NCI-H2081 (cell line): ENCODE measurements at places on chromosomes 3 and 15.

DNA sequence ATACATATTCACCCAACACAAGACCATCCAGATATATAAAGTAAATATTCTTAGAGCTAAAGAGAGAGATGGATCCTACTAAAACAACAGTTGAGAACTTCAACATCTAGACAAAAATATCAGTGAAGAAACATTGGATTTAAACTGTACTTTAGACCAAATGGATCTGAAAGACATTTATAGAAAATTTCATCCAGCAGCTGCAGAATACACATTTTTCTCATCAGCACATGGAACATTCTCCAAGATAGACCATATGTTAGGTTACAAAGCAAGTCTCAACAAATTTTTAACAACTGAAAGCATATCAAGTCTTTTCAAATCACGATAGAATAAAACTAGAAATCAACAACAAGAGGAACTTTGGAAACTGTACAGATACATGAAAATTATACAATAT lies 369.0 kb upstream of the CCDC54 start:
- no peak for DNase-seq

GRCh38 chr3:172846103-172846561 lies 95.6 kb downstream of the ECT2 start:
- DNase-seq, result no peak

DNA sequence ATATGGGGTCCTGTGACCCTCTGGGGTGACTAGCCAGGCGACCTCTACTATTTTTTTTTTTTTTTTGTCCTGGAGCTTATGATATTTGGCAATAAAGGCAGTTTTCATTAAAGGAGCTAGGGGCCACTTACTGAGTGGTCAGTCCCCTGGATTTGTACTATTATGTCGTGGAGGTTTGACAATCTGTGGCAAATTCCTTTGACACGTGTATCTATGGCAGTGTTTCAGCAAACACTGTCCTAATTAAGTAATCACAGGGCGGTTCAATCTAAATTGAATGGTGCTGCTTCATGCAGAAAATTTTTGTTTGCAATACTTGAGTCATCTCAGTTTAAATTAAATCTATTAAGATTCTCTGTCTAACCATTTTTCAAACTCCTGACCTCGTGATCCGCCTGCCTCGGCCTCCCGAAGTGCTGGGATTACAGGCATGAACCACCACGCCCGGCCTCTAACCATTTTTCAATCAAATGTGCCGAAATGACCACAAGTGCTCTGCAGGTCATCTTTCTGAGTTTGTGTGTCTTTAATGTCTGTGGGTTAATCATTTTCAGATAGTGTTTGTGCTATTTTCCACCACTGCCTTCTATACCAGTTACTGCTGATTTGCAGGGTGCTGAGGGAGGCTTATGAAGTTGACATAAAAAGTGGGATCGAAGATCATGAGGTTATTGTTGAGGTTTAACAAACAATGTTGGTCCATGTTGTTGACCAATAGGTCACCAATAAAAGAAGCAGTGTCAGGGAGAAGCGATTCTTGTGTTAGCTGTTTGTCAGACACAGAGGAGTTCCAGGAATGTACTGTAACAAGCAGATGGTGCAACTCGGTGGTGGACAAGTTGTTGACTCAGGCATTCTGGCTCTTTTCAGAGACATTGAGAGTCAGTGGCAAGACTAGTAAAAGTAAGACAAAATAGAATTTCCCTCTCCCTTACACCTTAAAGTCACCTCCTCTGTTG lies 18.6 kb upstream of the SLC2A2 start:
- no peak for DNase-seq

GRCh38 chr3:126935756-126936509 lies 47.0 kb upstream of the PLXNA1 start:
- DNase-seq, result no peak
